ENCODE measurements at places on chromosomes 5 and 9. TPM values are rescaled to one million over a fixed set of nuclear protein-coding genes. Genes with fewer than 3 reads are reported as not detected.

- no peak for DNase-seq
Measured at GRCh38 chr9:18623221-18624079, 149.5 kb downstream of the ADAMTSL1 start.

- no peak for DNase-seq
Measured at GRCh38 chr5:103014983-103015382, 105.0 kb downstream of the GIN1 start.

DNA sequence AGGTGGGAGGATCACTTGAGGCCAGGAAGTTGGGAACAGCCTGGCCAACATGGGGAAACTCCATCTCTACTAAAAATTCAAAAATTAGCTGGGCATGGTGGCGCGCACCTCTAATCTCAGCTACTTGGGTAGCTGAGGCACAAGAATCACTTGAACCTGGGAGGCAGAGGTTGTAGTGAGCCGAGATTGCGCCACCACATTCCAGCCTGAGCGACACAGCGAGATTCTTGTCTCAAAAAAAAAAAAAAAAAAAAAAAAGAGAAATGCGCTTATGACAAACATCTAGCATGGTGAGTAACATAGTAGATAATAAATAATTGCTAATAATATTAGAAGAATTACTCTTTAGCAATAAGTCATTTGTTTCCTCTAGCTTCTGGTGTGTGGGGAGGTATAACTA is 25.9 kb downstream of the RUSC2 start:
- no peak for DNase-seq

DNA sequence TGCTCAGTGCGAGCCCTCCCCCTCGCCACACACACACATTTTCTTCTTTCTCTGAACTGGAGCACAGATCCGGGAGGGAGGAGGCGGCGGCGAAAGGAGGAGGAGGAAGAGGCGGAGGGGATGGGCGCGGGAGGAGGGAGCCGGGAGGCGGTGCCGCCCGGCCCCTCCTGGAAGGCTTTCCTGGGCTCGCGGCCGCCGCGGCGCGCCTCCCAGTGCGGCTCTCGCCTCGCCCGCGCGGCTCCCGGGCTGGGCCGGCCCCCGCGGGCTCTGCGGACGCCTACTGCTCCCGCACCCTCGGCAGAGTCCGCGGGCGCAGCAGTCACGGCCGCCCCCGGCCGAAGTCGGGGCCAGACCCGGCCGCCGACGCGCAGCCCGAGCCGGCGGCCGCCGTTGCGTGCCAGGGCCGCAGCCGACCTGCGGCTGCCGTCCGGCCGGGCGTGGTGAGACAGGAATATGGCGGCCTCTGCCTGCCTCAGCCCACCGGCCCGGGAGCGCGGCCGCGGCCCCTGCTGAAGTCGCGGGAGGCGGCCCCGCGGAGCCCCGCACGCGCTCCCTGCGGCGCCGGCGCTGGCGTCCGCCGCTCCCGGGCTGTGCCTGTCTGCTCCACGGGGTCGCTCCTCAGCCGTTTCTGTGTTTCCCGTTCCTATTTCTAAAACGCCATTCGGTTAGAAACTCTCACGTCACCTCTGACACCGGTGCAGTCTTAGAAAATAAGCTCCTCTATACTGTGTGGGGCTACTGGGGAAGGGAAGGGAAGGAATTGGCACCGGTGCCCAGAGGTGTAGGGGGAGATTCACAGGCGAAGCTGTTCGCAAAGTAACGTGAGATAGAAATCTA is 500 bp upstream of the GNAQ start:
- peak; percentile 92 for DNase-seq

DNA sequence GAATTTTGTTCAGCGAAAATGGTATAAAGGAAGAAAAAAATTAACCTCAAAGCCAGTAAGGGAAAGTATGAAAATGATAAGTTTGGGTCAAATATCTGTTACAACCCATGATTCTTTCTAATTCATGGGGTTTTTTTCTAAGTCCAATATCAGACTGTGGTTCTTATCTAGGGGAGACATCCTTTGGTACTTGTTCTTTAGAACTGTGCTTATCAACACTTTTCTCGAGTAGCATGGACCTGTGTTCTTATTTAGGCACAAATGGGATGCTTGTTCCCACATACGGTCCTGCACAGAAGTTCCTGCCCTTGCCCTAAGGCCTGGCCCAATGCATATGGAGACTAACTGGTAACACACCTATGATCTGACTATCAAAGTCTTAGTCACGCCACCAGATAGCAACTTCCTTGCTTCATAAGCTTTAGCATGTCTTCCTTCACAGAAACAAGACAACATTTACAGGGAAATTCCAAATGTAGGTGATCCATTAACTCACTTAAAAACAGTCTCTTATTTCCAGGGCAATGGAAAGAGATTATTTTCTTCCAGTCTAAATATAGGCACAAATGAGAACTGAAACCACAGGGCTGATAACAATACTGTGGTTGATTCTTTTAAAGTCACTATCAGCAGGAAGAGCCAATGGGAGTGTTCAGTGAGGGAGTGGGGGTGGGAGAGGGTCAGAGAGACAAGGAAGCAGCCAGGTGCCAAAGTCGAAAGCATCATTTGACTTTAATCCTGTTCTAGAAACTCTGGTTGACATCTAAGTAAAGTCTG is 268.8 kb upstream of the ANKRD55 start:
- DNase-seq, result no peak

ACOT12 gene
- polyA plus RNA-seq, result 1.1 TPM

DNA sequence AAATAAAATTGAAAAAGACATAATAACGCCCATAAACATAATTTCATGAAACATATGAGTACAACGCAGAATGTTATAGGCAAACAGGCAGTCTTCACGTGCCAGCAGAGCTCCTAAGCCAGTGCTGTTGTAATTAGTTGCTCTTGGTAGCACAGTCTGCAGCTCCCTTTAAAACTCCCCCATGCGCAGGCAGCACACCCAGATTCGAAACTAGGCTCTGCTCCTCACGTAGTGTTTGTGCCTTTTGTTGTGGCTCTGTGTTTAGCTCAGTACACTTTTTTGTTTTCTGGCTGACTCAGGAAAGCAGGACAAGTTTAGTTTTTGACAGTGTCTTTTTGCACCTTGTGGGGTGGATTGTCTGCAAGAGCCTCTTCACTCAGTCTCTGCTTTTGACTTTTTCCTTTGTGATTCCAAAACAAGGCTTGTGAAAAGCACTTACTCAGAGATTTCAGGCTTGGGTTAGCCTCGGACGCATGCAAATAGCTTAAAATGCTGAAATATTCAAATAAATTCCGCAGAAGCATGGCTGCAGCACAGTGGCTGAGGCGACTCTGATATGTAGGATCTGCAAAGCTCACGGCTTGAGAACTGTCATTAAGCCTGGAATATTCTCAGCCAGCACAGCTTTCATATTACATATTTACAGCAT is 113.6 kb downstream of the IRX1 start:
- no peak for DNase-seq

SPATA31E1 gene
- polyA plus RNA-seq, result not detected

- no peak for DNase-seq
Measured at GRCh38 chr9:17963498-17963897, 384.6 kb downstream of the SH3GL2 start.

- no peak for DNase-seq
Measured at GRCh38 chr5:132467287-132467984, 23.1 kb downstream of the IRF1 start.

- peak; percentile 44 for DNase-seq
Measured at GRCh38 chr9:34403554-34404380, 27.1 kb upstream of the MYORG start.

GRCh38 chr5:110054240-110054639 is 364.5 kb downstream of the MAN2A1 start:
- peak; percentile 39 for DNase-seq
